ENCODE measurements at places on chromosomes 13 and 19. TPM values are rescaled to one million over a fixed set of nuclear protein-coding genes. Genes with fewer than 3 reads are reported as not detected.
A peak's percentile ranks its signal among the peaks of the same experiment; 100 is the strongest.

The SGCG gene
- 3.2 TPM for total RNA-seq

The C5AR1 gene
- total RNA-seq, result 79.9 TPM

The PODNL1 gene
- total RNA-seq, result 2.7 TPM

The C13orf46 gene
- total RNA-seq, result 14.0 TPM

The CLC gene
- not detected for total RNA-seq

- H3K27me3 ChIP-seq, result no peaks in the 10 kb centered on the region
- H3K27ac ChIP-seq, result no peak overlapping the region
- H3K4me3 ChIP-seq, result no peak overlapping the region
- DNase-seq, result no peak
Measured at GRCh38 chr13:114319441-114319913, 5.2 kb downstream of the CHAMP1 start.

- no peaks in the 10 kb centered on the region for H3K4me1 ChIP-seq
- no peaks in the 10 kb centered on the region for H3K36me3 ChIP-seq
- H3K27me3 ChIP-seq, result no peaks in the 10 kb centered on the region
Measured at GRCh38 chr13:107358866-107359265, 790.9 kb upstream of the ARGLU1 start.

- H3K4me3 ChIP-seq, result peak overlapping the region; percentile 32
- H3K4me1 ChIP-seq, result peaks cover 71% of the 10 kb centered on the region
- H3K36me3 ChIP-seq, result peaks cover 5% of the 10 kb centered on the region
- no peak for DNase-seq
Measured at GRCh38 chr13:45328661-45329111, 12.3 kb downstream of the TPT1 start.

- no peaks in the 10 kb centered on the region for H3K27me3 ChIP-seq
- no peak overlapping the region for H3K27ac ChIP-seq
- no peak overlapping the region for H3K4me3 ChIP-seq
- no peaks in the 10 kb centered on the region for H3K36me3 ChIP-seq
- no peaks in the 10 kb centered on the region for H3K4me1 ChIP-seq
- DNase-seq, result no peak
Measured at GRCh38 chr19:28217022-28217421, 995.9 kb downstream of the UQCRFS1 start.

DNA sequence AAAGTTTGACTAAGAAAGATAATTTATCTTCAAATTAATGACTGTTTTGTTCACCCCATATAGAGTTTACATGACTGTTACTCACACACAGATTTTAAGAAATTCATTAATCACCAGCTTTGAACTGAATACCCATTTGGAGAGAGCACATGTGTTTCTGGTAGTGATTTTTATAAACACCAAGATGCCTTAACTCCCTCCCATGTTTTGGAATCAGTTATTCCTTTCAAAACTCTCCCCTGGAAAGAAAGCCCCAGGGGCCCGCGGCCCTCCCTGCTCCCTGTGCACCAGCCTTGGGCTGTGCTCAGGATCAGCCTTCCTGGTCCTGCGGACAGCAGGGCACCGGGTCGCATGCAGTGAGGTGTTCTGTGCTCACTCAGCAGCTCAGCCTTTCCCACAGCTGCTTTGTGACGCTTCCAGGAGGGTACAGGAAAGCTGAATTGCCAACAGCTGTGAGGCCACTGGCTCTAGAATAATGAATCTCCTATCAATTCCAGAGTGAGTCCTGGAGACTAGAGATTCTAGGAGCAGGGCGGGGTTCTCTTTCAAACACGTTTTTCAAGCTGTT is 483.2 kb downstream of the EFNB2 start:
- no peak for DNase-seq
- H3K27me3 ChIP-seq, result no peaks in the 10 kb centered on the region
- H3K27ac ChIP-seq, result no peak overlapping the region
- H3K36me3 ChIP-seq, result no peaks in the 10 kb centered on the region
- H3K4me1 ChIP-seq, result no peaks in the 10 kb centered on the region

DNA sequence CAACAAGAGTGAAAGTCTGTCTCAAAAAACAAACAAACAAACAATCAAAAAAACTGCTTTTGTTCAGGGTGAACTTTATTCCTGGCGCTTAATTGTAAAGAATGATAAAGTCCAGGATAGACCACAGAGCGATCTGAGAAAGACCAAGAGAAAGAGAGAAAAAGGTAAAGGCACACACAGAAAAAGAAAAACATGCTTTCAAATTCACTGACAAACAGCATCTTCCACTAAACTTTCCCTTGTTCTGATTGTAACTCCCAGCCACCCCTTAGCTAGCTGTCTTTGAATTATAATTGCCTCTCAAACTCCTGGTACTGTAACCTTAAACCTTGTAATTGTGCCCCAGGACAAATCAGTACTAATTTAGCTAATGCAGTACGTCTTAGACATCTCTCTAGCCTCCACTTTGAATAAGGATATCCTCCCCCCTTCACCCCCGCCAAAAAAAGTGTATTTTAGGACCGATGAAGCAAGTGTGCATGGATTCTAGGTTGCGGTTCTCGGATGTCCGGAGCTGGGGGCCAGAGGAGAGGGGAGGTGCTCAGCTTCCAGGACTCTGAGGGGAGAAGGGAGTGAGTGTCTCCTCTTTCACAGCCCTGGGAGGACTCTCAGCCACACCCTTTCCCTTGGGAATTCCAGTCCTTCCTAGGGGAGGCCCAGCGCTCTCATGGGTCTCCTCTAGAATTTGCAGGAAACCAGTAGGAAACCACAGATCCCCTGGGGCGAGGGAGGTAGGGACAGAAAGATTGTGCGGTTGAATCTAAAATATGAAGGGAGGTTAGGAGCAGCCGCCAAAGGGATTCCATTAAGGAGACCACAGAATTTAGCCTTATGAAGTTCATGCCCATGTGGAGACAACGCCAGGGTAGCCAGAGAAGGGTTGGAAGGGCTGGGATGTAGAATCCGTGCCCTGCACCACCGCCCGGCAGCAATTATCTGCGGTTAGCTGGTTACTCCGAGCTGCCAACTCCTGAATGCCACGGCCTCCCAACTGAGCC is 19.7 kb downstream of the ZNF536 start:
- no peaks in the 10 kb centered on the region for H3K36me3 ChIP-seq
- H3K4me1 ChIP-seq, result no peaks in the 10 kb centered on the region
- no peak overlapping the region for H3K4me3 ChIP-seq
- H3K27me3 ChIP-seq, result no peaks in the 10 kb centered on the region
- no peak for DNase-seq

GRCh38 chr13:75432045-75432444 is 49.9 kb downstream of the TBC1D4 start:
- H3K36me3 ChIP-seq, result no peaks in the 10 kb centered on the region
- H3K4me3 ChIP-seq, result no peak overlapping the region
- no peaks in the 10 kb centered on the region for H3K27me3 ChIP-seq

GRCh38 chr19:29841559-29842367 is 30.0 kb downstream of the CCNE1 start:
- no peak for DNase-seq
- H3K4me1 ChIP-seq, result peaks cover 25% of the 10 kb centered on the region
- H3K4me3 ChIP-seq, result no peak overlapping the region
- H3K36me3 ChIP-seq, result no peaks in the 10 kb centered on the region
